ENCODE measurements at places on chromosomes 1 and 21.

DNA sequence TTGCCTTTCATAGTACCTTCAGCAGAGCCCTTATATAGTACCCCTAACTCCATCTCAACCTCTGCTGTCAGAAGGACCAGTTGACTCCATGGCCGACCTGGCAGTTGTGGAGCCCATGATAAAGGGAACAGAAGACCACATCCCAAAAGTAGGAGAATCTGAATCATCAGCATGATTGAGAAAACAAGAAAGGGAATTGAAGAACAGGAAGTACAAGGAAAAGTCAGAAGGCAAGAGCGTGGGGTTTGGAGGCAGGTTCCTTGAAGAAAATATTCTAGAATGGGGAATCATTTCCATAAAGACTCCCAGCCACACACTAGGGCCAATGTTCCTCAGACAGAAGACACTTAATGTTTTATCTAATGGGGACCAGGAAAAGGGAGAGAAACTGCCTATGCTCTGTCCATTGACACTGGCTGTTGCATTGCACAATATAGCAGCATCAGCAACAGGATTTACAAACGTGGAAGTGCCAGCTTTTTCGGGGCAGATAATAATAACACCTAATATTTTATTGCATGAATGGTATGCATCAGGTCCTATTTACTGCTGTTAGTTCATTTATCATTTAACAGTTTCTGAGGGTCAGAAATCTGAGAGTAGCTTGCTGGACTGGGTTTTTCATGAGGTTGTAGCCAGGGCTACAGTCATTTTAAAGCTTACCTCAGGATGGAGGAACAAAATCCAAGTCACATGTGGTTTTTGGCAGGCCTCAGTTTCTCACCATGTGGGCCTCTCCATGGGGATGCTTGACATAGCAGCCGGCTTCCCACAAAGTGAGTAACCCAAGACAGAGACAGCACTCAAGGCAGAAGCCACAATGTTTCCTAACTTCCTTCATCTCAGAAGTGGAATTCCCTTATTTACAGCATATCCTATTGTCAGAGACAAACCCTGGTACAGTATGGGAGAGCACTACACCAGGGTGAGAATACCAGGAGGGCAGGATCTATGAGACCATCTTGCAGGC, 483.4 kb downstream of the PLPP3 start:
- no peak for DNase-seq

GRCh38 chr1:118118469-118118868, 66.6 kb downstream of the SPAG17 start:
- DNase-seq = no peak

- DNase-seq = no peak
These were observed 4.1 kb upstream of the FCRL2 start for GRCh38 chr1:157781048-157781447.

DNA sequence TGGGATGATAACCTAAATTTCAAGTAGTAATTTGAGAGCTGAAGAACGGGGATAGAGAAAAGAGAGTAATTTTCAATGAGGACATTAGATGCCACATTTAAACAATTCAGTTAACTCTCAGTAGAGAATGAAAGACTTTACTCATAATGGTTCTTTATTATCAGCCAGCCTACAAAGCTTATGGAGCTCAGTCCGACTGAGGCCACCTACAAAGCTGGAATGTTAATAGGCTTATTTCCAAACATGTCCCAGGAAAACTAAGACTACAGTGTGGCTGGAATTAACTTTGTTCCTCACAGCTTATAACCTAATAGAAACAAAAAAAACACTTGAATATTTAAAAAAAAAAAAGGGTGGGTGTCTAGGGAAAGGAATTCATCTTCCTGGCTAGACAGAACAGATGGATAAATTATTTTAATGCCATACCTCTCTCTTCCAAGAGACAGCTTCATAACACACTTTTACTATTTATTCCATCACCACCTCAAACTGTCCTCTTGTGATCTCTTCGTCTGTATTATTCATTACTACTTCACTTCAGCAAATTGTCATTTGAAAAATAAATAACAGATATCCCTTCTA, 9.8 kb downstream of the SLC19A2 start:
- no peak for DNase-seq

GRCh38 chr21:16473988-16474387, 744.2 kb downstream of the USP25 start:
- no peak for DNase-seq

GRCh38 chr1:112296908-112297307, 99.1 kb upstream of the CTTNBP2NL start:
- DNase-seq = no peak

- no peak for DNase-seq
These were observed 59.1 kb downstream of the ITPKB start for GRCh38 chr1:226679853-226680516.

- DNase-seq = no peak
These were observed 1.3 kb downstream of the TRIM33 start for GRCh38 chr1:114509596-114510273.

DNA sequence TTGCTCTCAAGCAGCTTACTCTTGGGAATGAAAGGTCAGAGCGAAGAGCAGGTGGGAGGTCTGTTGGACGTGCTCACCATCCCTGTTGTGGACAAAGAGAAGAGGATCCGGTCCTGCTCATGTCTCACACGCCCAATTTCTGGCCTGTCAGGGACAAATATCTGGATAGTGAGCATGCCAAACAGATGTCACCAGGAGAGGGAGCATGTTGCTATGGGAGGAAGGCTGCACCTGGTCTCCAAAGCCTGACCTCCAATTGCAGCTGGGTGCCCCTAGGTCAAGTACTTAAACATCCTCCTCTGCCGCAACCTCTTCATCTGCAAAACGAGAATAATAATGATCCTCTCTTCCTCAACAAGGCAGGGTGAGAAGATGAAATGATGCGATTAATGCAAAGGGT, 53.4 kb downstream of the DMRTA2 start:
- no peak for DNase-seq

GRCh38 chr1:104380003-104380402, 630.3 kb downstream of the AMY1C start:
- no peak for DNase-seq

- no peak for DNase-seq
These were observed at the start of gene SLC2A5 for GRCh38 chr1:9069326-9070100. Gene SLC2A5 (minus strand): TSS chr1:9069635. CDS start chr1:9069536, 99 bp downstream.

- DNase-seq = no peak
These were observed 72.3 kb downstream of the RUSC1 start for GRCh38 chr1:155392898-155393411.

DNA sequence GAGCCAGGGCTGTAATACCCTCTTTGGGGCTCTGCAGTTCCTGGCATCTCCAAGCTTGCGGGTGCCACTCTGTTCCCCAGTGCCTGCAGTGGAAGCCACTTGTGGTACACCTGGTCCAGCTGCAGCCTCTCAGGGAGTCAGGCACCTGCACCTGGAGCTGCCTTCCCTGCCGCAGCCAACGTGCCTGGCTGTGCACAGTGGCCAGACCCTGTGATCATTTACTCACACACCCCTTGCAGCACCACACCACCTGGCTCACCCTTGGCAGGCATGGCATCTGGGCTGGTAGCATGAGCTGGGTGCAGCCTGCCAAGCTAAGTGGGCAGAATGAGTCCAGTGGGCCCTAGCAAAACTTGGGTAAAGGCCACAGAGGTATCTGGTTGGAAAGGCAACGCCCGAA, 51.1 kb upstream of the NTPCR start:
- DNase-seq = no peak

- DNase-seq = no peak
These were observed 50.3 kb downstream of the HIVEP3 start for GRCh38 chr1:41868241-41868998.

Measured in HCT116 (cell line).